ENCODE measurements at places on chromosomes 6 and 20.

DNA sequence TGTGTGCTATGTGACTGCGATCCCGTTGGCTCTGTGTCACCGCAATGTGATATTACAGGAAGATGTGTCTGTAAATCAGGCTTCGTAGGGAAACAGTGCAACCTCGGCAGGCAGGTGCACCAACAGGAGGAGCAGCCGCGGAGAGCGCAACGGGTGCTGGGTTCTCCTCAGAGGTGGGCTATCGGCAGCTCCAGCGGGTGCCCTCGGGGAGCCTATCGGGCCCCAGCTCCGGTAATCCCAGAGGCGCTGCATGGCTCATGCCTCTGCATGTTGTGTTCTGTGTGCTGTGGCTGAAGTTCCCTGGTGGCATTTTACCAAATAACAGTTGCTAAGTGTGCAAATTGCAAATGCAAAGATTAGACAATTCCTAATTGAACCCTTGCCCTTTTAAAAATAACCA, 409.9 kb downstream of the LAMA2 start:
- no peak for DNase-seq

- no peak for DNase-seq
These were observed 141.4 kb downstream of the CENPW start for GRCh38 chr6:126481319-126481718.

DNA sequence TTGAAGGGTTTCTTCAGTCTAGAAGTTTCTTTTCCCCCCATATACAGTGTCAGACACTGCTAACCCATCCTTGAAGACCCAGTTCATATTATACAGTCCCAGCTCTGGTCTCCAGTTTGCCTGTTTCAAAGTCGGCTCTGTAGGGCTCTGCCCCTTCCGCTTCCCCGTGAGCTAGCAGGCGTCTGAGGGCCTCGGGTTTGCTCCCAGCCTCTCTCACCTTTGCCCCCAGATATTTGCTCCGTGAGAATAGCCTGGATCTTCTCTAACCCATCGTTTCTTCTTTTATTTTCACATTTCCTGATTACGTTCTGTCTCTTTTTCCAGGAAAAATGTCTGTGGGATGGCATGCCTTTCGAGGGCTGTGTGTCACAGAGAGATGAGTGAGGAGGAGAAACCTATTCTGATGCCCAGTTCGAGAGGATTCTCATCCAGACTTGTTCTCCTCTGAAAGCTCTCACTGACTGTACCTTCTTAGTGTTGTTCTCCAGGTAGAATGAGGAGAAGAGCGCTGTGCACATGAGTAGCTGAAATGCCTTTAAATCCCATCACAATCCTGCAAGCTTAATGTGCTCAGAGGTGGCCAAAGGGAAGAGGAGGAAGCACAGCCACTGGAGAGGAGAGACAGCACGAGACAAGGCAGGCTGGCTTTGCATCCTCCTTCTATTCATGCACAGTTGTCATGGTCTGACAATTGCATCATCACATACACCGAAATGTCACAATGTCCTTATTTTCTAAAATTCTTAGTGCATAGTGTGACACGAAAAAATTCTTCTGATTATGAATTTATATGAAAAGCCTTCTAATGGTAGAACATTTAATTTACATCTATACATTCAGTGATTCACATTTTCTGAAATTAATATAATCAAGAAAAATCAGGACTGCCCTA, 171.1 kb downstream of the FOXA2 start:
- no peak for DNase-seq

- DNase-seq: no peak
These were observed 209.9 kb downstream of the ALDH8A1 start for GRCh38 chr6:134740027-134740373.

GRCh38 chr6:1494671-1495070, 105.3 kb downstream of the FOXF2 start:
- DNase-seq: no peak

GRCh38 chr6:66900133-66901083, 1193.4 kb upstream of the EYS start:
- no peak for DNase-seq

DNA sequence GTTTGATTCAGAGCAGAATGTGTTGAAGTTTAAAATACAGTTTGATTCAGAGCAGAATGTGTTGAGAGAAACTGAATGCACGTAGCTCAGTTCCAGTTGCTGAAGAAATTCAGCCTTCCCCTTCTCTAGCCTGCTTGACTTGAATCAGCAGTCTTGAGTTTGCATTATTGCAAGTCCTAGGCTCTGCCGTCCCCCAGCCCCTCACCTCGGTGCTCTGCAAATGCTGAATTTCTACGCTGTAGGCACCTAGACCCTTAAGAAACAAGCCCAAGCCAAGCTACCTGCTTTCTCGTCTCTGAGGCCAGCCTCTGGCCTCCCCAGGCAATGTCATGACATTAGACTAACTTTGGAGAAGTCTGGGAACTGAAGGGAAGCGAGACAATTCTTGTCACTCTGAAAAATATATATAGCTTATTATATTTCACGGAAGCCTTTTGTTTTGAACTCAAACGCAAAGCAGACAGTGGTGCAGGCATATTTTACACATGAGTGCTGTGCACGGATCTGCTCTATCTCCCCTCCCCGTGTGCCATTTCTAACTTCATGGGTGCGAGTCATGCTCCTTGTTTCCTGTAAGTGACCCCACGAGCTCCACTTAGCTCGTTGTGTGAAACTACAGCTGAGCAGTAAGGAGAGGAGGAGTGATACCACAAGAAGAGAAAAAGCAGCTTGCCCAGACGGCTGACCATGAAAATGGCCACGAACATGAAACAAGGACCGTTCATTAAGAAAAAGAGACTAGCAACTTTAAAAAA, 71.4 kb upstream of the DUSP22 start:
- no peak for DNase-seq

GRCh38 chr20:64080813-64081623, 1.1 kb downstream of the OPRL1 start:
- no peak for DNase-seq

GRCh38 chr6:34680802-34681515, 15.6 kb downstream of the ILRUN start:
- no peak for DNase-seq

- DNase-seq: no peak
These were observed 6.3 kb upstream of the NXT1 start for GRCh38 chr20:23344336-23344735.

DNA sequence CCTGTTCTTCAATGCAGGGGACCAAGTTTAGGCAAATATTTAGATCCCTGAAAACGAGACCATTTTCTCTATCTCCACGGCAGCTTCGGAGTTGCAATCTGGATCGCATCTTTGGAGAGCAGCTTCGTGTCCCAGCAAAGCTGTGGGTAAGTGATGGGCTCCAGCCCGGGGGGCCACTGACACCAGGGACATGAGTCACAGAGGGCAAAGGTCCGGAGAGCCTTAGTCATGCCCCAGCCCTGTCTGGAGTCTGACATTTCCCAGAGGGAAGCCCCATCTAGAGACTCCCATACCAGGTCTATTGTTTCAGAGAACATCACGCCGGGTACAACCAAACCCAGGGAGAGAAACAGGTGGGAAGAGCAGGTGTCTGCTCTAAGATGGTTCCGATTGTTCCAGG, 95.9 kb downstream of the NFATC2 start:
- DNase-seq: no peak

- peak; percentile 50 for DNase-seq
These were observed 744 bp downstream of the VSX1 start for GRCh38 chr20:25081065-25081729.

GRCh38 chr20:48463096-48463720, 364.6 kb downstream of the PREX1 start:
- no peak for DNase-seq

GRCh38 chr6:56002336-56002735, 126.9 kb upstream of the BMP5 start:
- DNase-seq: no peak

DNA sequence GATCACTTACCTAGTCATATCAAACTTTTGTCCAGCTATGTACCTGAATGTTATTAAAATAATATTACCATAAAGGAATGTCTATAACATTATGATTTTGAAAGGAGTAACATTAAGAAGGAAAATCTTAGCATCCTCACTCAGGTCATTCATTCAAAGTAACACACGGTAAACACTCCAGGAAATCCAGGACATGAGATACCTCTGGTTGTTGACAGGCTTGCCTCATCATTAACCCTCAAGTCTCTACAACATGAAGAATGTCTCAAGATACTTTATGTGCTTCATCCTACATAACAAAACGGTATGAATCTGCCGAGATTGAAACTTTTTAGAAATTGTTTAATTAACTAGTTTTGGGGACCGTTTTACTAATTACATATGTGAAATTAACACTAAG, 690 bp upstream of the FILIP1 start:
- DNase-seq: no peak

- no peak for DNase-seq
These were observed 28.6 kb downstream of the PSMG4 start for GRCh38 chr6:3287308-3287707.

DNA sequence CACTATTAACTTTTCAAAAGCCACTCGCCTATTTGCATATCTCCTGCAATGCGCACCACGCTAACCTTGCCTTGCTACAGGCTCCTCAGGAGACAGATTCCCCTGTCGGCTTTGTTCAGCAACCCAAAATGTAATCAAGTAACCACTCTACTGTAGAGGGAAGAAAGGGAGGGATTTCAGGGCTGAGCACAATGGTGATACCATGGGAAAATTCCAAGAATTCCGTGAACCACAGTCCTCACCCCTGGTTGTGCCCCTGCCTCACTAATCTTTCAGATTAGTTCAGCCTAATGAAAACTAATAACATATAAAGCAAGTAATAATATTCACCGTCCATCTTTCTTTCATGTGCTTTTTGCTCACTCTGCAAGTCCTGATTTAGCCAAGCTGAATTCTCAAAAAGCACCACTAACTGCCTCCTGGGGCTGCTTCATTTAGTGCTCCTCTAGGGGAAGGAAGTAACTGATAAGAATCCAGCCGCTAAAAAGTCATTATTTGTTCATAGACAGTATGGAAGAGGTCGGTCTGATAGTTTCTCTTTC, 6.6 kb downstream of the CITED2 start:
- DNase-seq: no peak

GRCh38 chr20:57006411-57007170, 259.9 kb downstream of the BMP7 start:
- no peak for DNase-seq

DNA sequence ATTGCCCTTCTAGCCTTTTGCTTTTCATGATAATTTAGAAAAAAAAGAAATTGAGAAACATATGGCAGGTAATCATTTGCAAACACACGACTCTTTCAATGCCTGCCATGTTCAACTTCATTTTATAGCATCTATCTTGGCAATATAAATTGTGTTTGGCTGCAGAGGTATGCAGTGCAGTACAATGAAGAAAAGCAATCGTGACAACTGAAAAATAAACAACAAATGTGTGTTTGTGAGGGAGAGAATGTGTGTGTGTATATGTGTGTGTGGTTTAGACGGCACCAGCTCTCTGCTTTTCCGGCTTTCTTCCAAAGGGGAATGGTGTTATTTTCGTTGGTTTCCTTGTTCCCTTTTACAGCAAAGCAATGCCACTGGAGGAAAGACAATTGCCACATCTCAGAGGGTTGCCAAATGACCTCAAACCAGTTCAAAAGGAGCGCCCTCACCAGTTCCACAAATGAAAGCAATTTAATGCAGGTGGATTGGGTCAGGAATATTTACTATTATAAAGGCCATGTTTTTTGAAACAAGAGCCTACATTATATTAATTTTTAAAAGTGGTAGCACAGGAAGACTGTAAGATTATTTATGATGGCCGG, 587.2 kb downstream of the PRKN start:
- no peak for DNase-seq

GRCh38 chr20:39873286-39873685, 815.8 kb downstream of the MAFB start:
- no peak for DNase-seq

- no peak for DNase-seq
These were observed 506 bp downstream of the RGS17 start for GRCh38 chr6:153130515-153131036.

DNA sequence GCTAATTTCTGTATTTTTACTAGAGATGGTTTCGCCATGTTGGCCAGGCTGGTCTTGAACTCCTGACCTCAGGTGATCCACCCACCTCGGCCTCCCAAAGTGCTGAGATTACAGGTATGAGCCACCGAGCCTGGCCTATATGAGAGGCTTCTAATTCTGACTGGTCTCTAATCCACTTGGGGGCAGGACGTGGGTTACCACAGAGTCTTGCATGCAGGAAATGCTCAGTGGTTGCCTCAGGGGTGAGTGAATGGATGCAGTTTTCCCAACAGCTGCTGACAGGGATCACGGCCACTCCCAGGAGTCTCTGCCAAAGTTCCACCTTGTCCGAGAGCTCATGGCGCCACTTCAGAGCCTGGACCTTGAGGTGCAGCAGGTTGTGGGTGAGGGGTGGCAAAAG, 6.4 kb upstream of the FANCE start:
- DNase-seq: no peak

DNA sequence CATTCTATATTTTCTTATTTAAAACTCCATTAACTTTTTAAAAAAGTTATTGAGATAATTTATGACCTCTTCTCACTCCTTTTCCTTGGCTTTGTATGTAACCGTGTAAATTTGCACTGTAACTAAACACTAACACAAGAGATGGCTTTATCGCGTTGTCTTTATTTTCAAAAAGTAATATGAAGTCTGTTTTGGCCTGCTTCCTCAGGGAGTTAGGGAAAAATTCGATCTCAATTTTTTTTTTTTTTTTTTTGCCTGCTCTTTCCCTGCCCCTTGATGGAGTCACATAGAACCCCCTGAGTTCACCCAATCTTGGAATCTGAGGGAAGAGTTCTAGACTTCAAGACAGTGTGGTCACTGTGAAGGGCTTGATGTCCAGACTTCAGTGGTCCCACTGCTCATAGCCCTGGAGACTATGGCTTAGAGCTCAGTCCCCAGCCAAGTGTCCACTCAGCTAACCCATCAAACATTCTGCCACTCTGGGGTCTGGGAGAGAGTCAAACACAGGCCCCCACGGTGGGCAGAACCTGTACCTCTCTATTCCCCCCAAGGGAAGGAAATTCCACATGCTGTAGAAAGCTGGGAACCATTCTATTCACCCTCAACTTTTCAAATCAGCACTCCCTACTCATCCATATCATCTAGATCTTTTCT, 15.7 kb upstream of the TBC1D22B start:
- no peak for DNase-seq

DNA sequence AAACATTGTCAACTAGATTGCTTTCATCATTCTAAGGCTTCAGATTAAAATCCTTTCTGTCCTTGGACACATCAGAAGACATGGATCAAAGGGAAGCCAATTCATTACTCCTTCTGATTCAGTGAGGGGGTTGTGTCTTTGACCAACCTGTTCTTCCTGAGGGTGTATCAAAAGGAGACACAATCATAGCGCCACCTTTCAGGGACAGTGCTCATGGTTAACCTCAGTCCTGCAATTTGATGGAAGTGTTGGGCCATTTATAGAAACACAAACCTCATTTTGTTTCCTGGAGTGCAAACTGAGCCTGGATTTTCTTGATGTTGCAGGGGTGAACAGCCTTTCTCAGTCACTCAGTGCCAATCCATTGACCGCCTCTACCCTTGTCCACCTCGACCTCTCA, 163.9 kb upstream of the SCGN start:
- DNase-seq: no peak
